ENCODE measurements at places on chromosomes 6 and 20.

DNA sequence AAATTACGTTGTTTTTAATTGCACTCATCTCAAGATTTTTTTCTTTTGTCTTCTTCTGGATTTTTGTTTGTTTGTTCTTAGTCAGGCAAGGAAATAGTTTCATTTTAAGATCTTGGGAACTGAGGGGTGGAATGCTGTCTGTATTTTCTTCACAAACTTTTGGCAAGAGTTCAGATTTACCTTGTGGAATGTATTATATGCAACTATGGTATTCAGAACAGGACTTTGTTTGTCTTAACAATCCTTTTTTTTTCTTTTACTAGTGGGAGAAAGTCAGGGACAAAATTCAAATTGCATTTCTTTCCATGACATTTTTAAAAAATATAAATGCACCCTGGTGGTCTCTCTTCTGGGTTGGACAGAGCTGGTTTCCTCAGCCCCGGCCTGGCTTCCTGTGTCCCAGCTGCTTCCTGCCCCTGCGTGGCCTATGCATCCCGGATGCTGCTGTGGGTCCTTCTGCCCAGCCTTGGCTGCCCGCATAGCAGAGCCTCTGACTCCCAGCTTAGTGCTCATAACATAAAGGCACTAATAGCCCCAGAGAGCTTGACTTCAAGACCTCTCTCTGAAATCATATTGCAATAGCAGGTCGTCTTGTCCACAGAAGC lies 520.7 kb downstream of the QKI start:
- no peak for DNase-seq

- DNase-seq, result no peak
Observed at GRCh38 chr20:38066969-38067716, 33.6 kb downstream of the RPRD1B start.

- no peak for DNase-seq
Observed at GRCh38 chr6:164150232-164150631, 735.7 kb downstream of the QKI start.

GRCh38 chr20:21129861-21130260 lies 4.0 kb downstream of the KIZ start:
- DNase-seq, result no peak

DNA sequence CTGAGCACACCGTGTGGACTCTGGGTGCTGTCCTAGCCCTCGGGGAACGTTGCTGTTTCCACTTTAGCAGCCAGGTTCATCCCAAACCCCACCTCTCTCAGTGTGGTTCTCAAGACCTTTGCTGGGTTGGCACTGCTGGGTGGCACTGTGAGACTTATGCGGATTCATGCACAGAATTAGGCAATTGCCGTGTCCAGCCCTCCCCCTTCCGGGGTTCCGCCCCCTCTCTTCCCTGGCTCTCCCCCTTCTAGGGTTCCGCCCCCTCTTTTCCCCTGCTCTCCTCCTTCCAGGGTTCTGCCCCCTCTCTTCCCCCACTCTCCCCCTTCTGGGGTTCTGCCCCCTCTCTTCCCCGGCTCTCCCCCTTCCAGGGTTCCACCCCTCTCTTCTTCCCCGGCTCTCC lies 39.8 kb upstream of the SLCO4A1 start:
- DNase-seq, result peak; percentile 62

- DNase-seq, result peak; percentile 92
Observed at GRCh38 chr20:52312132-52312729, 120.7 kb upstream of the ZFP64 start.

GRCh38 chr20:6819599-6819998 lies 52.1 kb downstream of the BMP2 start:
- DNase-seq, result peak; percentile 69

- no peak for DNase-seq
Observed at GRCh38 chr6:133871131-133871530, 17.8 kb upstream of the TCF21 start.

GRCh38 chr6:1278061-1278720 lies 33.7 kb upstream of the FOXQ1 start:
- DNase-seq, result no peak

DNA sequence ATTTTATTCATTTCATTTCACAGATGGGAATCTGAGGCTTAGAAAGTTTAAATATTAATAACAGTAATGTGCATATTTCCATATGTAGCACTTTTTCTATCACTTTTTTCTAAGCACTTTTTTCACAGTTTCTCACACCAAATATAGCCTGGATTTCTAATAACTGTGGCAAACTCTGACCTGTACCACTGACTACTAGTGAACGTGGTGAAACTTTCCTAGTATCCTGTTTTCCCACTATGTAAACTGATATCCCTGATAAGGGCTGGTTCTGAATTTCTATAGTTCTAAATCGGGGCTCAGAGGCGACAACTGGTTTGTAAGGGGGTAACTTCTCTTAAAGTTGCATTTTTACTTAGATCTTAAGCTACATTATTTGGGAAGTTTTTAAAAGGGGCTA lies 32.6 kb downstream of the MAP7 start:
- DNase-seq, result no peak

GRCh38 chr6:131488780-131489179 lies 84.2 kb upstream of the ARG1 start:
- no peak for DNase-seq

DNA sequence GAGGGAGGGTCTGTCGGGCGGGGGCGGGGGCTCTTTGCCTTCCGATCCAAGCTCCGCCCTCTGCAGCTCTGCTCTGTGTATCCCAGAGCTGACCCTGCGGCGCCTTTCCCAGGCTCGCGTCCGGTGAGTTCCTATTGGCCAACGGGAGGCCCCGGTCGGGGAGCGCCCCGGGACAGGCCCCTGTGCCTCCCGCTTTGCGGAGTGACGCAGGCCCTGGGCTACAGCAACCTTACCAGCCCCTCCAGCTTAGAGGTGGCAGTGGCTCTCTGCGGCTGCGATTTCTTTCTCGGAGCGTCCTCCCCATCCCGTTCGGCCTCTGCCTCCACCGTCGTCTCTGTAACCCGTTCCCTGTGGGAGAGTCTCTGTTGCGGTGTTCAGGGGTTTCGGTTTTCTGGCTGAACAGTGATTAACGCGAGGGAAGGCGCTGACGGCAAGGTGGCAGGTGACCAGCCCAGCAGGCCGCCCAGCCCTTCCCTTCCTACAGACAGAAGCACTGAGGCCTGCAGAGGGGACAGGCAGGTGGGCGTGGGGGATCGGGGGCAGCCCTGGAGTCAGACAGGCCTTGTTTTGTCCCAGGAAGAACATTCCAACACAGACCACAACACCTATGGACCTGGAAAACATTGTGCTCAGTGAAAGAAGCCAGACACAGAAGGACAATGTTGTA lies 18.1 kb upstream of the CEBPB start:
- peak; percentile 83 for DNase-seq

DNA sequence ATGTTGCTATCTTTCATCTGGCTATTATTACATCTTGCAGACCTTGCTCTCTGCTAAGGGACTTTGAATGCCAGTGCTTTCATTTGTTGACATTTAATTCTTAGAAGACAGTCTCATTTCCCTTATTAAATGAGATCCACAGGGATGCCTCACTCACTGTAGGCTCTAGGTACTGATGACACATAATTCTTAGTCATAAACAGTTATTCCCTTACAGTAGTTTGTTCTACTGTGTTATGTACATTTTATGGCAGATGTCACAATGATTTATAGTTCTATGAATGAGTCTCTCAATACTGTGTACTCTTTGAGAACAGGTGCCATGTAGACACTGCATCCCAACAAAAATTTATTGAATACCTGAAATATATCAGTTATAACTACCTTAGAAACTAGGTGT lies 70.3 kb downstream of the FAM83B start:
- peak; percentile 57 for DNase-seq

- no peak for DNase-seq
Observed at GRCh38 chr6:150200428-150201100, 57.7 kb downstream of the PPP1R14C start.

- peak; percentile 89 for DNase-seq
Observed at GRCh38 chr6:38493931-38494547, 145.7 kb downstream of the BTBD9 start.

- DNase-seq, result no peak
Observed at GRCh38 chr6:77650098-77650663, 2.7 kb upstream of the MEI4 start.

GRCh38 chr20:3247638-3248037 lies 8.6 kb upstream of the SLC4A11 start:
- no peak for DNase-seq

All from HT-29 (cell line).